Cerebellar cortex (tissue), 1 donor: ENCODE measurements at places on chromosomes 6 and 20.

DNA sequence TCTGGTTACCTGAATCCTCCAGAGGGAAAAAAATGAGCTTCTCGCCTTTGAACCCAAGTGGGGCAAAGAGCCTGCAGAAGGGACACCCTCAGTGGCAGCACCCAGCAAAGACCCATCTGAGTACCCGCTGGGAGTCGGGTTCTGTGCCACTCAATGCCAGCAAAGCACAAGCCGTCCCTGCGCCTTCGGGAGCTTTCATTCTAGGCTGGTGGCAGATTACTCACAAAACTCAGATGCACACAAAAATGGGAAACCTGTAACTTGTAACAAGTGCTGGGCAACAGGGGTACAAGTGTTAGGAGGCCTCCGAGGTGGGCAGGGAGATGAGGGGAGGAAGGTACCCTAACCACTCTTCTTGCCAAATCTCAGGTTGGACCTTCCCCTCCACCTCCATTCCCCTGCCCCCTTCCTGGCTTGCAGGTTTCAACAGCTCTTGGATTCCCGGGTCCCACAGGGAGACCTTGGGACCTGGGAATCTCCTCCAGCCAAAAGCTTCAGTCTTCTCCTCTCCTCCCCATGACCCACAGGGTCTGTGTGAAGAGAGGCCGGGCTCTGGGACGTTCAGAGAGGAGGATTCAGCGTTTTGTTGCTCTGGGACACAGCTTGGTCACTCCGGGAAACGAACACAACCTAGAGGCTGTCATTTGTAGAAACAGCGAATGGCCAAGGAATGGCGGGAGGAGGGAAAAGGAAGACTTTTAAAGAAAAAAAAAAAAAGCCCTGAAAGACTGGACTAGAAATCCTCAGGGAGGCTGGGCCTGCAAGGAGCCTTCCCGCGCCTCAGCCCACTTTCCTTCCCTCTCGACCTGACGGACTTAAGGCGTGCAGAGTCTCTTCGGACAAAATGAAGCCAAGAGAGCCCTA lies 1.2 kb upstream of the PARD6B start:
- DNase-seq, result peak; percentile 66

GRCh38 chr6:168908166-168908565 lies 345.5 kb downstream of the THBS2 start:
- no peak for DNase-seq

GRCh38 chr6:170597278-170597677 lies 12.8 kb upstream of the PDCD2 start:
- DNase-seq, result no peak

DNA sequence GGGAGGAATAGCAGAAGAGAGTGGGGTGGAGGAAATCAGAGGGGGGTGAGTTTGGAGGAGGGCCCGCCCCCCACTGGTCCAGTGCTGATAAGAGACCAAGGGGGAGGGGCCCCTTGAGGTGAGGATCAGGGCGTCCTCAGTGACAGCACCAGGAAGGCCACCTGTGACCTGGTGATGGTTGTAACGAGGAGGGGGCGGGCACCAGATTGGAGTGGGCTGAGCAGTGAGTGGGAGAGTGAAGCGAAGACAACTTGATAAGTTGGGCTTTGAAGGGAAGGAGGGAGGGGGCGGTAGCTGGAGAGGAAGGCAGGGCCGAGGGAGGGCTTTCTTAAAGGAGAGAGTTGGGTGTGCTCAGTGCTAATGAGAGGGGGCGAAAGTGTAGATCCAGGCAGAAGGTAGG lies 30.7 kb downstream of the CDH22 start:
- no peak for DNase-seq

DNA sequence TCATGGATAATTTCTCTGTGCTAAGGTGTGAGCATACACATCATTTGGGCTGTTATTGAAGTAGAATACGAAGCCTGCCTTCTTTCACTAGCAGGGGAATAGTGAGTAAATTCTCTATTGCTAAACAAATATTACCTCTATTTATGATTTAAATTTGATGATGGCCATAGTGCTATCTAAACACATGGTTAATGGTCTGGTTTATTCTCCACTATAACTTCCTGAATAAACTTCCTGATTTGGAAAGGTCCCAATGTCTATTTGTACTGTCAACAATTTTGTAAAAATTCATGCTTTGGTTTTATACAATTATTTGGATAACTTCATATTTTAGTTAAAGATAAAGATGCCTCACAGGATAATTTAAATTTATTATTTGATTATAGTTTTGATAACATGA lies 400.8 kb downstream of the ARHGAP18 start:
- DNase-seq, result no peak

DNA sequence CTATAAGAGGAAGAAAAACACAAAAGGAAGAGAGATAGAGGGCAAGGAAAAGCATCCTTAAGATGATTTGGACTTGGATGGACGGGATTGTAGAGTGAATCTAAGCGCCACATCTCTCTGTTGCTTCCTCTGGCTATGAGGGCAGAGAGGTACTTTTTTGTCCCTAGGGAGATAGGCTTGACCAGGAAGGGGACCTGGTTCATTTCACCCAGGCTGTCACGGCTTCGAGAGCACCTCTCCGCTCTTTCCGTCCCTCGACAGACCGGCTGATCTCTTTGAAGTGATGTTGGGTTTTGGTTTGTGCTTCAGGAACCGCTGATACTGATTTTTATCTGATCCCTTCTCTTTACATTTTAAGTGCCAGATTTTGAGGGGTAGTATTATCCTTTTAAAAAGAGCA lies 19.6 kb downstream of the NKX2-4 start:
- DNase-seq, result no peak

GRCh38 chr6:147244832-147245231 lies 40.6 kb downstream of the STXBP5 start:
- peak; percentile 27 for DNase-seq

DNA sequence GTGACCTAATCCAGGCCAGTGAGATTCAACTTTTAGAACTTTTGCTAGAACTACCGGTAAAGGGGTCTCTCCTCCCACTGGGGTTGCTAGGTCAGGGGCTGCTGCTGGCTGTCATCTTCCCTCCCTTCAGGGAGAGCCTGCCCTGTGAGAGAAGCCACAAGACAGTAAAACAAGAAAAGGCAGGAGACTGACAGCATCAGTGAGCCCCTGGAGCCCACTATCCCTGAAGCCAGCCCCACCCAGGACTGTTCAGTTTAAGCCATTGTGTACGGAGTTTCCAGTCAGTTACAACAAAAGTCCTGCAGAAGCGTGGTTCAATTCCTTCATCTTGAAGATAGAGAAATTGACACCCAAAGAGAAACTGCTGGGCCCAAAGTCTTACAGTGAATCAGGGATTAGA lies 7.9 kb upstream of the BMP7 start:
- DNase-seq, result no peak

- DNase-seq, result peak; percentile 67
Observed at GRCh38 chr6:30325150-30325872, 1.4 kb upstream of the TRIM39 start.

DNA sequence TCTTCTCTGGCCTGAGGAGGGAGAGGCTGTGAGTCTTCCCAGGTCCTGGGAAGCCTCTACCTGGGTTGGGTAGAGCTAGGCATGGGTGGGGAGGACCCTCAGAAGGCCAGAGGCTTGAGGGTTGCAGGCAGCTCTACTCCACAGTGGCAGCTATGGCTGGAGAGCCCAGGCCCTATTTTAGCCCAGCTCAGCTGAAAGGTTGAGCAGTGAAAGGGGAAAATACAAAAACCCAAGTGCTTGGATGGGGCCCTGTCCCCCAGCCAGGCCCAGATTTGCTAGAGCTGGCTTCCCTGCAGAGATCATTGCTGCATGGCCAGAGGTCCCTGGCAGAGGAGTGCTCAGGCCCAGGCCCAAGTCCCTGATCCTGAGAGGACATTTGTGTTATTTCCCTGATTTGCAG lies 45.7 kb downstream of the SUN5 start:
- no peak for DNase-seq

DNA sequence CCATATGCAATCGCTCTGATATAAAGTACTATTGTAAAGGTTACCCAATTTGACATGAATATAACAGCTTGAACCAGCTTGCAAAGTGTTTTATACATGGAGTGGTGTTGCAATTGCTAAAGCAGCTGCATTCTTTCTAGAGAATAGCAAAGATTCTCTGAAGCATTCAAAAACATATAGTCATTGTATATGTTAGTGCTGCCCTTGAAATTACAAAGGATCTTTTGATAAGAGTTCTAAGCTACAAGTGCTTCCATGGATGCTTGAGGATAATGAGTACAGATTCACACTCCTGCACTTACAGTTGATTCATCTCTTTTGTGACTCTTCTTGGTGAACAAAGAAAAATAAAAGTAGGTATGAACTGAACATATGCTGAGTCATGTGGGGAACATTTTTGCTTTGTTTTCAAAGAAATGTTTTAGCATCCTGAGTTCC lies 175.7 kb downstream of the ALDH8A1 start:
- DNase-seq, result no peak

DNA sequence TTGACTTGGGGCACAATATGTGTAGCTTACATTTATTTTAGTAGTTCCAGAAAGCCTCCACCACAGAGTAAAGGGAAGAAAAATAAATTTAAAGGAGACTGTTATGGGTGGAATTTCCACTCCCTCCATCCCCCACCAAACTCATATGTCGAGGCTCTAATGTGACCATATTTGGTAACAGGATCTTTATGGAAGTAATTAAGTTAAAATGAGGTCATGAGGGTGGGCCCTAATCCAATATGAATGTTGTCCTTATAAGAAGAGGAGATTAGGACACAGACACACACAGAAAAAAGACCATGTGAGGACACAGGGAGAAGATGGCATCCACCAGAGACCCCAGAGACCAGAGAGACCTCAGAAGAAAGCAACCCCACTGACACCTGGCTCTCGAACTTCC lies 189.7 kb downstream of the EDN1 start:
- no peak for DNase-seq

GRCh38 chr6:63571361-63572043 lies 778 bp upstream of the LOC128125822 start:
- DNase-seq, result no peak

DNA sequence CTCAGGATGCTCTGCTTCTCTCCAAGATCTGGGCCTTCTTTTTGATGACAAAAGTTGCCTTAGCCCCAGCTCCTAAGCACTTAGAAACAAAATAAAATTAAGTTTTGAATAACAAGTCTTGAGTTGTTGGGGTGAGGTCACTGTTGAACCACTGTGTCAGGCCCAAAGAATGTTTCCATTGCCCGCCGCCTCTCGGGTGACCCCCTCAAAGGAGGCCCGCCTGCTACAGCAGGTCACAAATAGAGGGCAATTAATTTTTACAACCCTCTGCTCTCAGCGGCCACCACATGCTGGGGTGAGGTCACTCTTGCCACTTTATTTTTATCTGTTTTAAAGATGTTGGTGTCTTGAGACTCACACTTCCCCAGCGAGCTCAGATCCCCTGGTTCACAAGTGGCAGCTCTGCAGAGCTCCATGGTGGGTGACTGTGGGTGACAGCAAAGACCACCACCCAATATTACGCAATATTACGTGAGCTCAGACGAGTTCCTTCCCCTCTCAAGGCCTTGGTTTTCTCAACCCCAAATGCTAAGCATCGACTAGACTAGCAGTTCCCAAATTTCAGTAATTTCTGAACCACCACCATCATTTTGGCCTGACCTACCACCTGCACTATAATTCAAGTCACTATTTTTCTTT lies 247.7 kb upstream of the PMEPA1 start:
- DNase-seq, result no peak

- no peak for DNase-seq
Observed at GRCh38 chr6:143958839-143959399, 49.1 kb downstream of the PLAGL1 start.

- peak; percentile 66 for DNase-seq
Observed at GRCh38 chr6:56671651-56672461, 29.2 kb upstream of the DST start.

DNA sequence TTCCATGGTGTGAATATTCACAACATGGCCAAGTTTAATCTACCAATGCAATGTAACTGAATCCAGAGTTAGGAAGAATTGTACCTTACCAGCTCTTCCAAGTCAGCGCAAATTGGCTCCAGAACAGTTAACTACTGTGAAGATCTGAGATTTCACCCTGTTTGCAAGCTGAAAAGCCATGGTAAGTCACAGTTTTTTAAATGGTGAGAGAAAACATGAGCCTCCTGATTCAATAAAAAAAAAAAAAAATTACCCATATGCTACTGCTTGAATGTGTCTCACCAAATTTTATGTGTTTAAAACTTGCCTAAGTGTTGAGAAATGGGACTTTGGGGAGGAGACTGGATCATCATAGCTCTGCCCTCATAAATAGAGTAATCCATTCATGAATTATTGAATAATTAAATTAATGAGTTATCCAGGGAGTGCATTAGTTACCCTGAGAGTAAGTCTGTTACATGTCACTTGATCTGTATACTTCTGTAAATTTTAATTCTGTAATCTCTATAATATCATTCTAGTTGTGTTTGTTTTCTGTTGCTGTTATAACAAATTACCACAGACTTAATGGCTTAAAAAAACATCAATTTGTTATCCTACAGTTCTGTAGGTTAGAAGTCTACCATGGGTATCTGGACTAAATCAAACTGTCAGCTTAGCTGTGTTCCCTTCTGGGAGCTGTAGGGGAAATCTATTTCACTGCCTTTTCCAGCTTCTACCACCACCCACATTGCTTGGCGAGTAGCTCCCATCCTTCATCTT lies 1355.9 kb downstream of the GRIK2 start:
- DNase-seq, result no peak

DNA sequence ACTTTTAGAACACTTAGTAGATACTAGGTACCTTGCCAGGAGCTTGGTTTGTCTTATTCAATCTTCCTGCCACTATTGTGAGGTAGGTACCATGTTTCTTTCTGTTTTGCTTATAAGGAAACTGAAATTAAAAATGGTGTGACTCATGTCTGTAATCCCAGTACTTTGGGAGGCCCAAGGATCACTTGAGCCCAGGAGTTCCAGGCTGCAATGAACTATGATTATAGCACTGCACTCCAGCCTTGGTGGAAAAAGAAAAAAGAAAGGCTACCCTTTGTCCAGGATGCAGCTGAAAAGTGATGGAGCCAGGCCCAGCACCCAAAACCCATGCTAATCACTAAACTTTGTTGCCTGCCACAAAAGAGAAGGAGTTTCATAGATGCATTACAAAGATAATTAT lies 34.1 kb upstream of the LAMA4 start:
- no peak for DNase-seq

GRCh38 chr20:3093861-3094361 lies 9.4 kb upstream of the AVP start:
- no peak for DNase-seq

GRCh38 chr20:4167261-4168021 lies 152.1 kb upstream of the RNF24 start:
- no peak for DNase-seq

DNA sequence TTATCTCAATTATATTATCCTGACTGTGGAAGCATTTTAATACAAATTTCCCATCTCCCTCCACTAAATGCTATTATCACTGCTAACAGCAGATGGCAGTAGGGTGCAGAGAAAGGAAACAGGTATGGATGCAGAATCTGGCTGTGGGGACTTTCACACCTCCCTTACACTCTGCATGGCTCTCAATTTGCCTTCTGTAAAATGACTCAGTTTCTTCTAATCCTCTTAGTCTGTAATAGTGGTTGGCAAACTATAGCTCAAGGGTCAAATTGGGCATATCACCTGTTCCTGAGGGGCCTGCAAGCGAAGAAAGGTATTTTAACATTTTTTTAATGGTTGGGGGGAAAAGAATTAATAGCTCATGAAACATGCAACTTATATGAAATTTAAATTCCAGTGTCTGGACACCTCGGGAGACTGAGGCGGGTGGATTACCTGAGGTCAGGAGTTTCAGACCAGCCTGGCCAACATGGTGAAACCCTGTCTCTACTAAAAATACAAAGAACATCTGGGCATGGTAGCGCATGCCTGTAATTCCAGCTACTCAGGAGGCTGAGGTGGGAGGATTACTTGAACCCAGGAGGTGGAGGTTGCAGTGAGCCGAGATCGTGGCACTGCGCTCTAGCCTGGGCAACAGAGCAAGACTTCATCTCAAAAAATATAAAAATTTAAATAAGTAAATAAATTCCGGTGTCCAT lies 83.5 kb downstream of the ZMYND8 start:
- peak; percentile 85 for DNase-seq

- DNase-seq, result peak; percentile 39
Observed at GRCh38 chr20:23143986-23144690, 58.0 kb upstream of the CD93 start.
